ENCODE measurements at places on chromosomes 2 and 18. TPM values are rescaled to one million over a fixed set of nuclear protein-coding genes. Genes with fewer than 3 reads are reported as not detected.

- no peak for DNase-seq
Measured at GRCh38 chr2:128490321-128490720, 171.7 kb upstream of the HS6ST1 start.

GRCh38 chr2:224882291-224883171 lies 159.7 kb downstream of the DOCK10 start:
- DNase-seq = no peak

GRCh38 chr2:203359450-203359849 lies 31.3 kb downstream of the ABI2 start:
- no peak for DNase-seq

- no peak for DNase-seq
Measured at GRCh38 chr2:149993316-149993715, 405.7 kb upstream of the MMADHC start.

DNA sequence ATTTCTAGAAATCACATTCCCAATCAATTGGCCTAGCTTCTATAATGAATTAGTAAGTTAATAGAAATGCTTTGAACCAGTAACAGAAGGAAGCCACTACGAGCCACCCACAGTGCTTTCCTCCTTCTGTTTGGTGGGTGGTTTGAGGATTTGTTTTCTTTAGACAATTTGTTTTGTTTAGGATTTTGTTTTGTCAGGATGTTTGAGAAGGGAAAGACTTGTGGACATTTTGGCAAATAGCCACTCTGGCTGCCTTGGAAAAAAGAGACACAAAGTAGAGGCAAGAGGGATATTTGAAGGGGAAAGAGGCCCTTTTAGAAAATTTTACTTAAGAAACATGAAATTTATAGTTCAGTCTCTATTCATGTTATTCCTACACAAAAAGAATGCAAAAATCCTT lies 47.7 kb downstream of the TANK start:
- no peak for DNase-seq

GRCh38 chr18:31148600-31148999 lies 14.1 kb downstream of the DSC1 start:
- DNase-seq = no peak

- DNase-seq = no peak
Measured at GRCh38 chr2:240503848-240504247, 53.9 kb downstream of the ANKMY1 start.

GRCh38 chr2:5657231-5657630 lies 35.0 kb upstream of the SOX11 start:
- DNase-seq = no peak

The CCL20 gene
- total RNA-seq = not detected

The BOLL gene
- total RNA-seq = not detected

The APCDD1 gene
- total RNA-seq = not detected

The IL36A gene
- total RNA-seq = not detected
